Activated CD8-positive, alpha-beta memory T cell treated with anti-CD3 and anti-CD28 coated beads for 1 hour (primary cell): ENCODE measurements at places on chromosomes 5 and 9.

GRCh38 chr9:131995382-131995781 lies 84.3 kb downstream of the MED27 start:
- DNase-seq, result no peak

DNA sequence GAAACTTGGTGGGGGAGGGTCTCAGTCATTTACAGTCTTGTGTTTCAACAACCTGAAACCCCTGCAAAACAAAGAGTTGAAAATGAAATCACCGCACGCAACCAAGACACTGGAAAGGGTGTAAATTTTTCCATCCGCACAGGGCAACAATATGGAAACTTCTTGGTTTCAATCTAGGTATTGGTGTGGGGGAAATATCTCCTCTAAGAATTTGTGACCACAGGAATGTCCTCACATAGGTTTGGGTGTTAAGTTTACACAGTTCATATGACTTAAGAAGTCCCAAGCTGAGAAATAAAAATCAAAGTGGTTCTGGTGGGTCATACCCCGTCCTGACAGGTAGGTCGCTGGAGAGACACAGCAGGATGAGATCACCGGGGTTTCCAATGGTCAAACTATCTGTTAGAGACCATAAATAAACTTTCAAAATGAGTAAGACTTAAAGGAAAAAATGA lies 51.9 kb upstream of the PIP5K1B start:
- no peak for DNase-seq

GRCh38 chr9:136296434-136297015 lies 7.4 kb downstream of the CCDC187 start:
- no peak for DNase-seq

GRCh38 chr5:146633323-146633764 lies 117.4 kb upstream of the GPR151 start:
- no peak for DNase-seq

DNA sequence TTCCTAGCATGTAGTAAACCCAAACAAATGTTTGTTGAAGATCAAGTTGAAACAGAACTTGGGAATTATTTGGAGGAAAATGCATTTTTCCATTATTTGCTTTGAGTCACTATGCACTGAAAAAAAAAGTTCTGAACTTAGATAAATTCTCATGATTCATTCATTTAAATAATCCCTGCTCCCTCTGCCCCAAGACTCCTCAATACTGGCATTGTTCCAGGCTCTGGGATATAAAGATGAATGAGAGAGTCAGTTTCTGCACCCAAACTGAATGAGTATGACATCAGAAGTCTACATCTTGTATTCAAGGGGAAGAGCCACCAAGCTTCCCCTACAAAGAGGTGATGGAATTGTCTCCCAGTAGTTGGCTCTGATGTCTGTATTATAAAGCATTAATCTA lies 123.9 kb downstream of the SEC61B start:
- no peak for DNase-seq

DNA sequence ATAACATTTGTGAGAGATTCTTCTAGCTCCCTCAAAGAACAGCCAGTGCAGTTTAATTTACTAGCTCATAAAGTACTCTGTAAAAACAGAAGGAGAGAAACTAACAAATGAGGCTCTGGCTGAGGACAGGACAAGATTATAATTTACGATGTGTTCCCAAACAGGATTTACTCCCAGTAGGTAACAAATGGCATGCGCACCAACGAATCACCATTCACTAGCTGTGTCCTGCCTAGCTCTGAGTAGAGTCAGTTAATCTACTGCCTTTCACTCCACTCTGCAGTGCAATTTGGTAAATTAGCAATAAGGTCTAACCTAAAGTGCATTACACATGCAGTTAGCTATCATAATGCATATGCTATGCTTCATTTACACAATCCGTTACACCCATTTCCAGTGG lies 497.4 kb upstream of the CCNG1 start:
- no peak for DNase-seq

GRCh38 chr5:117809251-117809650 lies 1179.1 kb downstream of the DTWD2 start:
- DNase-seq, result no peak

- DNase-seq, result no peak
Observed at GRCh38 chr9:70117835-70118319, 74.2 kb downstream of the MAMDC2 start.

DNA sequence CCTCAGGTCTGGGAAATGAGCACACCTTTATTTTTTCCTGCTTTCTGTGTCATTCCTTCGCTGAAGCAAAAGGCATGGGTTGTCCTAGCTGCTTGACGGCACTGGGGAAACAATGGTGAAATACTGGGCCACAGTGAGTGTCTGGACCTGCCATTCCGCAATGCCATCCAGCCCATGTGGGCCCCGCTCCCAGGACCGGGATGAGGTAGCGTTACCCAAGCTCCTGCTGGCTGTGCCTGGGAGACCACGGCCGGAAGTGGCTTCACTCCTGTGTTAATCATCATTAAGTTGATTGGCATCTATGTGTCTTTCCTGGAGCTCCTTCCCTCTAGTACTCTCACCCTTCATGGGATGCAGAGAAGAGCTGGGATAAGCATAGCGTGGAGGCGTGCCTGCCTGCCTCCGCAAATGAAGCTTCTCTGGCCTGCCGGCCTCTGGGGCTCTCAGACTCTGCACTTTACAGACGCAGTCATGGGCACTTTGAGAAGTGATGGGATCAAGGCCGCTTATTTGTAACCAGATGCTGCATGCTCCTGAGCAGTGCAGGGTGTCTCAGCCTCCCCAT lies 16.5 kb upstream of the SMIM32 start:
- DNase-seq, result no peak

DNA sequence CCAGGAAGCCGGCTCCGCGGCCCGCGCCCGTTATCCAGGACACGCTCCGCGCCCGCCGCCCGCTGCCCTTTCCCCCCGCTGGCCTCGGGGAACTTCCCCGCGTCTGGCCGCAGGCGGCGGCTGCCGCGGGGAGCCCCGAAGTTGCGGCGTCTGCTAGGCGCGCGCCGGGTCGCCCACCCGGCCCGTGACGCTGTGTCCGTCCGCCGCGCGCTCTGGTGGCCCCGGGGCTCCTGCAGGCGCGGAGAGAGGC lies 621 bp upstream of the GCNT4 start:
- no peak for DNase-seq
